Central memory CD4-positive, alpha-beta T cell (primary cell): ENCODE measurements at places on chromosomes 2 and 18.

DNA sequence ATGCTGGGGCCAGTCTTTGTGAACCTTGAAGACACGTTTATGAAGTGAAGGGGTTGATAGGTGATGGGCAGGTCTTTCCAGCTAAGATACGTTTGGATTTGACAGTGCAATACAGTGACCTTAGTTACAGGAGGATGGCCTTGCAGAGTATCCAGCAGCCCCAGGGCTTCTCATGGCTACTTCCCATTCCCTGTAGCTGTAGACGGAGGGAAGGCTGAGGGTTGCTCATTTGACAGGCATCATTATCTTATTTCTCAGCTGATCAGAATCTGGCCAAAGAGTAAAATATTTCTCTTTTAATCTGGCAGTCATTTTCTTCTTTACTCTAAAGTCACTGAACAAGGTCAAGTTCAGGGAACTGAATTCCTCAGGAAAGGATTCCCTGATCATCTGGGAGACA, 85.1 kb upstream of the RMDN2 start:
- DNase-seq, result no peak

GRCh38 chr2:105407946-105408743, 9.3 kb upstream of the FHL2 start:
- no peak for DNase-seq

DNA sequence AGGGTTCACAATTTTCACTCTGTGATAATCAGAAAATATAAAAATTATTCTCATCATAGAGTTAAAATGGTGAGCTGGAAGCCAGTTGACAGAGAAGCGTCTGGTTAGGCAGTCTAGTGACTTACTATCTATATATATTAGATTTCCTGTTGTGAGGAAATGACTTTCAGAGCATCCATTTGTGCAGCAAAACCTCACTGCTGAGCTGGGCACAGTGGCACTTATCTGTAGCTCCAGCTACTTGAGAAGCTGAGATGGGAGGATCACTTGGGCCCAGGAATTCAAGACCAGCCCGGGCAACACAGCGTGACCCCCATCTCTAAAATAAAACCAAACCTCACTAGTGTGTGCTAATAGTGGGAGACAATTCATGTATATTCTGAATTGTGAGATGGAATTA, 7.2 kb upstream of the KIAA2012 start:
- DNase-seq, result no peak

DNA sequence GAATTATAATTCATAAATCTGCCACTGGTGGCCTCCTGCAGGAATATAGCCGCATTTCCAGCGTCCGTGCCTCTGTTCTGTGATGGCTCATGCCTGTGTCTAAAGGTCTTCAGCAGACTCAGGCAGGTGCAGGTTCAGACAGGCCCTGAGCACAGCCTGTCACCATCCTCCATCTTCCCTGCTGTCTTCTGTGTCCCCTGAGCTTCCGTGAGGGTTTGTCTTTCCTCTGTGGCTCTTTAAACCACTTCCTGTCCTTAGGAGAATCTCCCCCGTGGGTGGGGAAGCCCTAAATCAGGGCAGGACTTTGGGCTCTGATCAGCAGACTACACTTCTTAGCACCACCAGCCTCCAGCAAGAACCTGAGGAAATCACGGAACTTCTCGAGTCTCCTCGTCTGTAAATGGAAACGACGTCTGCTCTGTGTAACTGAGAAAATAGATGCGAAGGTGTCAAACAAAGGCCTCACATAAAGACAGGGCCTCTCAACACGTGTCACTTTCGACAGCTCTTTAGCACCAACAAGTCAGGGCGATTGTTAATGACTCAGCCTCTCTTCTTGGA, 24.1 kb upstream of the NFATC1 start:
- no peak for DNase-seq

DNA sequence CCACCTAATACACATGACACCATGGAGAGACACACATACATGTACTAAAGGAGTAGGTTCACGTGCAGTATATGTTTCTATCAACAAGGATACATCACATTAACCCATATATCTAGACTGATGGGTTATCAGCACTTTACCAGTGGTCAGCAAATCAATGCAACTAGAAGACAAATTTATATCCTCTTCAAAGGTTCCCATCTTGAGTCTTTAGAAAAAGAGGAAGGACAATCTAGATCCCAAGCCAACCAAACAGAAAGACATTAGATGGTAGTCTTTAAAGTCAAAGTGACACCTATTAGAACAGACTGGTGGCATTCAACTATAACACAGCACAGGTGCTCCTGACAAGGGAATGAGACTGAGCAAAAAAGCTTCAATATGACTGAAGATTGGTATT, 13.8 kb upstream of the SERTAD2 start:
- DNase-seq, result no peak

DNA sequence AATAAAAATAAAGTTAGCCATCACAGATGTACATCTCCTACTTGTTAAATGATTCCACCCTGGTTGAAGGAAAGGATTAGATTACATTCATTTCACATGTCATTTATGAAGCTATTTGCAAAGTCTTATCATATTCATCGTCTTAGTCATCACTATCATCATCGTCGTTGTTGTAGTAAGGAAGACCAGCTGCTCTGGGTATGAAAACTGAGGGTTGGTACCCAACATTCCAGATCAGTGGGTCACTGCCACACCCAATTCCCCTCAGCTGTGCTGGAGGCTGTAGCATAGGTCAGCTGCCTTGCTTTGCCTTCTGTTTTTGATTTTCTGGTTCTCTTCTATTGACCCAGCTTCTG, 20.9 kb upstream of the CCBE1 start:
- no peak for DNase-seq

DNA sequence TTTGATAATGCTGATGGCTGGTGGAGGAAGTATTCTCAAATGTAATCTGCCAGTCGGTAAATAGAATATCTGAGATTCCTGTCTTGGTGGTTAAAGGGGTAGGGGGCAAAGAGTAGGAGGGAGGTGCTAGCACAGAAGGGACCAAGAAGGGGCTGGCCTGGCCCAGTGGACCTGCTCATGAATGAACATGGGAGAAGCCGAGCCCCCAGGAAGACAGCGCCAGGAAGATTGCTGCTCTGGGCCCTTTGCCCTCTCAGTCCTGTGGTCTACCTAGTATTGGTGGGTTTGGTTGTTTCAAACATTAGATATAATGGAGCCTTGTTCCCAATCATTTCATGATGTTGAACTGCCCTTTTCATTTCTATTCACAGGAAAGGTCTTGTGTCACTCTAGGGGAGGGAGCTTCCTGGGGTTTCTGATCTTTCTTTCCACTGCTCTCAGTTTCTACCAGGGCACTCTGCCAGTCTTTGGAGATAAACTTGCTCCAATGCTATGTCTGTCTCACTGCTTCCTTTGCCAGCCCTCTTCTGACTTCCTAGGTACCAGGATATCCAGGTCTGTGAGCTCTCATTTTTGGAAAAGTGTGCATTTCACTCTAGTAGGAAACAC, 5.3 kb upstream of the MOCOS start:
- DNase-seq, result no peak

GRCh38 chr2:101193033-101193626, 41.9 kb upstream of the TBC1D8 start:
- DNase-seq, result no peak

DNA sequence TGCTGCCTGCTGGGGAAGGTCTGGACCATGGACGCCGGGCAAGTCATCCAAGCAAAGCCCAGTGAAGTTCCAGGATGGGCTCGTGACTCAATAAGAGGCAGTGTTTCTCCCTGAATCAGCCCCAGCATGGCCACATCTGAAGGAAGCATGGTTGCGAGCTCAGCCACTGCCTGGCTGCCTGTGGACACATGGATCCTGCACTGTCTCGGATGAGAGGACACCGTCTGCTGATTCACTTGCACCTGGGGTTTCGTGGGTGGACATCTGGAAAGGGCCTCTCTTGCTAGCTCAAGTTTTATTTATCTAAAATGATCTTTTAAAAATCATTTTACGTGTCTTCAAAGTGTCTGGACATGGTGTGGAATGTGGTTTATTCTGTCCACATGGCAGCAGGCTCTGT, 224.8 kb upstream of the FN1 start:
- no peak for DNase-seq

DNA sequence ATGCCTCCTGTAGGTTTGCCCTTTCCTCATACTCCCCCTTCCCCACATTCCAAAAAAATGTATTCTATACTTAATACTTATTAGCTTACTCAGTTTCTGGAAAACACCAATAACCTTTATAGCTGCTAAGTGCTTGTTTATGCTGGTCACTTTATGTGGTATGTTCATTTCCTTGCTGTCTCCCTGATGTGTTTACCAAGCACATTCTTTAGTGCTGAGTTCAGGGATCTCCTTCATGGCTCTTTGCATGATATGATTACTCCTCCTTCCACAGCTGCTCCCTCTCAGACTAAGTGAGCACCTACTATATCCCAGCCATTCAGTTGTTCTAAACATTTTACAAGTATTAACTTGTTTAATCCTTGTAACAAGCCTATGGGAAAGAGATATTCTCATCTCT, 698.3 kb upstream of the FANCL start:
- DNase-seq, result no peak

- DNase-seq, result no peak
Observed at GRCh38 chr2:2570871-2571270, 239.8 kb upstream of the MYT1L start.

DNA sequence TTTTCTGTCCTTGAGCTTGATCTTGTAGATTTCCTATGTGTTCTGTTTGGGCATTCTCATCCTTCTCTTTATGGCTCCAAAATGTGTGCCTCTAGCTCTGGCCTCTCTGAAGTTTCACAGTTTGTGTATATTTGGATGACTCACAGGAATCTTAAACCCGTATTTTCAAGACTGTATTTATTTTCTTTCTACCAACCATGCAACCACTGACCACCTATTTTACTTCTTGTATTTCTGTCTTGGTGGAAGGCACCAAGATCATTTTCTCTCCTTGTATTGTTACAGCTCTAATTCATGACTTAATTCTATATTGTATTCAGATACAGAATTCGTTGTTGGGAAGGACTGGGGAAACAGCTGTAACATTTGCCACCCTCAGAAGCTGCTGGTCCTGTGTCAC, 39.5 kb downstream of the ACSL3 start:
- DNase-seq, result no peak

DNA sequence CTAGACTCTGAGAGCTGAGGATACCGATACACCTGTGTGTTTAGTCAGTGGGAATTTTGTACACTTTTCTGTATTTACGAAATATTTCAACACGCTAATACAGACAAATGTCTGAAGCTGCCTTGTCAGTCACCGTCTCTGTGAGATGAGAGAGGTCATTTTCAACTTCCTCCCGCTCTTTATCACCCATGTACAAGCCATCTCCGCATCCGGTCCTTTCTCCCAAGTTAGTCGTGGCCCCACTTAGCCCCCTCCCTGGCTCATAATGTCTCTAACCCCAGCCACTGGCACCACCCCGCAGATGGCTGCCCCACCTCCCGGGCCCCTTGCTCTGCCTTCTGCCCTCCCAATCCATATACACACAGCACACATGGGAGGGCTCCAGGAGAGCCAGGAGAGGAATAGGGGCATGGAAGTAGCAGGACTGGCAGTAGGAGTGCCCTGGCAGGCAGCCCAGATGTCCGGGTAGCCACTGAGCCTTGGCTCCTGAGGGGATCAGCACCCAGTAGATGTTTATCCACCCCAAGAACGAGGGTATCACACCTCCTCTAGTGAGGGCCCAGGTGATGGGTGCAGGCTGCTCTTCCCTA, 2.0 kb upstream of the RUFY4 start:
- DNase-seq, result no peak

- no peak for DNase-seq
Observed at GRCh38 chr2:230954746-230955145, 29.7 kb upstream of the GPR55 start.

- DNase-seq, result peak; percentile 25
Observed at GRCh38 chr2:118202707-118203303, 114.5 kb downstream of the INSIG2 start.
